H1 (cell line): ENCODE measurements at places on chromosomes 13 and 19. TPM values are rescaled to one million over a fixed set of nuclear protein-coding genes. Genes with fewer than 3 reads are reported as not detected.

CEACAM3 gene
- not detected in 2 replicates for total RNA-seq

ZSWIM9 gene
- 10.1 and 10.4 TPM in 2 replicates for total RNA-seq

CLEC17A gene
- total RNA-seq = not detected in 2 replicates

ZNF540 gene
- 0.17 and 0.21 TPM in 2 replicates for total RNA-seq

LACC1 gene
- total RNA-seq = 2.8 and 3.6 TPM in 2 replicates

MRPL4 gene
- 82.3 and 90.7 TPM in 2 replicates for total RNA-seq

GJB6 gene
- total RNA-seq = not detected in 2 replicates

CDC42EP5 gene
- 2.1 and 4.8 TPM in 2 replicates for total RNA-seq

WTIP gene
- 15.4 and 20.3 TPM in 2 replicates for total RNA-seq

CGB8 gene
- total RNA-seq = 0.46 TPM in 1 of 2 replicates, not detected in the other

SOHLH2 gene
- total RNA-seq = 9.7 and 10.3 TPM in 2 replicates

NLRP5 gene
- total RNA-seq = not detected in 2 replicates

SGCG gene
- total RNA-seq = not detected in 2 replicates
